CD4-positive, alpha-beta T cell treated with Interleukin-2 at 100 ng/mL for 4 hours (primary cell): ENCODE measurements at places on chromosomes 3 and 15.

DNA sequence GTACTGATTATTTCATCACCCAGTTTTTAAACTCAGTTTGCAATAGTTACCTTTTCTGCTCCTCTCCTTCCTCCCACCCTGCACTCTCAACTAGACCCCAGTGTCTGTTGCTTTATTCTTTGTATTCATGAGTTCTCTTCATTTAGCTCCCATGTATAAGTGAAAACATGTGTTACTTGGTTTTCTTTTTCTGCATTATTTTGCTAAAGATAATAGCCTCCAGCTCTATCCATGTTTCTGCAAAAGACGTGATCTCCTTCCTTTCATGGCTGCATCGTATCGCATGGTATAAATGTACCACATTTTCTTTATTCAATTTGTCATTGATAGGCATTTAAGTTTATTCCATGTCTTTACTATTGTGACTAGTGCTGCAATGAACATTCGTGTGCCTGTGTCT is 79.0 kb downstream of the NAALADL2 start:
- no peak for DNase-seq

DNA sequence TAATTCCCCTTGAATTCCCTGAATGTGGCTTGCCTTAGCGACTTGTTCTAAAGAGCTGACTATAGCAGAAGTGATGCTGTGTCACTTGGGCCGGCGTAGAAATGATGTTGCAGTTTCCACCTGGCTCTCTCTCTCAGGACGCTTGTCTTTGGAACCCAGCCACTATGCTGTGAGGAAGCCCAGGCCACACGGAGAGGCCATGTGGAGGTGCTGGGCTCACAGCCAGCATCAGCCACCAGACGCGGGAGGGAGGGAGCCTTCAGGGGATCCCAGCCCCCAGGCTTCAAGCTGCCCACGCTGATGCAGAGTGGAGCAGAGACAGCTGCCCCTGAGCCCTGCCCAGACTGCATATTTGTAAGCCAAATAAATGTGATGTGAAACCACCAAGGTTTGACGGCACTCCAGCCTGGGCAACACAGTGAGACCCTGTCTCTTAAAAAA is 18.6 kb downstream of the RNU5B-1 start:
- no peak for DNase-seq

GRCh38 chr3:49725906-49726681 is 2.3 kb upstream of the GMPPB start:
- no peak for DNase-seq

DNA sequence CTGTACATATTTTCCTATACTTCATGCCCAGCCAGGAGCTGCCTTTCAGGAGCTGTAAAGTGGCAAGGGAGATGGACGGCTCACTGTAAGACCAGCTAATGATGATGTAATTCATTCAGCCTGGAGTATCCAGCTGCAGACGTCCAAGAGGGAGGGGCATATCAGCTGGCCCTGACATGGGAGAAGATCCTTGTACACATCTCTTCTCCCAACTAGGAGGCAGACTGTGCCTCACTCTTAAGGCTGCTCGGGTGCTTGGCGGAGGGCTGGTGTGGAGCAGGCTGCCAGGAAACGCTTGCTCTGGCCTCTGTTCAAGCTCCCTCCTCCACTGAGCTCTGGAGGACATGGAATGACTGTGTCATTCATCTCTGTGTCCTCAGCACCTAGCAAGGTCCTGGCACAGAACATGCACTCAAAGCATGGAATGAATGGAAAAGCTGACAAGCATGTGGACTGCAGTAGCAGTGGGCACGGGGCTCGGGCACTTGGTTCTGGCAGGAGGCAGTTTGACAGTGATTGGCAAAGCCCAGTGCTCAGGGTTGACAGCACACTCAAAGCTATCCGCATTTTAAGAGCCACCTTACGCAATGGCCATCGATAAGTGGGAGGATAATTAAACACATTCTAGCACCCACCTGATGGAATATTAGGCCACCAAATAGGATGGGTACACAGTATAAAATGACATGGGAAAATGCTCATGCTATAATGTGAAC is 72.4 kb downstream of the TBC1D2B start:
- DNase-seq, result no peak

DNA sequence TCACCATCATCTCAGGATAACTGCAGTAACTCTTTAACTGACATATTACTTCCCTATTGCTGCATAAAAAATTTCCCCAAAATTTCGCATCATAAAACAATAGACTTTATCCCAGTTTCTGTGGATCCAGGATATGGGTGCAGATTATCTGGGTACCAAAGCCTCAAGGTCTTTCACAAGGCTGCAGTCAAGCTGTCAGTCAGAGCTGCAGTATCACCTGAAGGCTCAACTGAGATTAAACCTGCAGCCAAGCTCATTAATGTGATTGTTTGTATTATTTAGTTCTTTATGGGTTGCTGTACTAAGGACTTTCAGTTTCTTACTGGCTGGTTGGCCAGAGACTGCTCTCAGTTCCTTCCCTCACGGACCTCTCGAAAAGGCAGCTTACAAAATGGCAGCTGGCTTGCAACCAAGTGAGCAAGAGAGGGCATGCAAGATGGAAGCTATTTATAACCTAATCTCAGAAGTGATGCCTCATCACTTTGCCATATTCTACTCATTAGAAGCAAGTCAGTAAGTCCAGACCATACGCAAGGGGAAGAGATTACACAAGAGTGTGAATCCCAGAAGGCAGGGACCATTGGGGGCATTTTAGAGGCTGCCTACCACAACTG is 54.9 kb downstream of the DCUN1D1 start:
- no peak for DNase-seq

- no peak for DNase-seq
Measured at GRCh38 chr3:15451216-15452113, 24.1 kb downstream of the EAF1 start.

GRCh38 chr15:69132430-69132829 is 28.0 kb upstream of the GLCE start:
- no peak for DNase-seq

DNA sequence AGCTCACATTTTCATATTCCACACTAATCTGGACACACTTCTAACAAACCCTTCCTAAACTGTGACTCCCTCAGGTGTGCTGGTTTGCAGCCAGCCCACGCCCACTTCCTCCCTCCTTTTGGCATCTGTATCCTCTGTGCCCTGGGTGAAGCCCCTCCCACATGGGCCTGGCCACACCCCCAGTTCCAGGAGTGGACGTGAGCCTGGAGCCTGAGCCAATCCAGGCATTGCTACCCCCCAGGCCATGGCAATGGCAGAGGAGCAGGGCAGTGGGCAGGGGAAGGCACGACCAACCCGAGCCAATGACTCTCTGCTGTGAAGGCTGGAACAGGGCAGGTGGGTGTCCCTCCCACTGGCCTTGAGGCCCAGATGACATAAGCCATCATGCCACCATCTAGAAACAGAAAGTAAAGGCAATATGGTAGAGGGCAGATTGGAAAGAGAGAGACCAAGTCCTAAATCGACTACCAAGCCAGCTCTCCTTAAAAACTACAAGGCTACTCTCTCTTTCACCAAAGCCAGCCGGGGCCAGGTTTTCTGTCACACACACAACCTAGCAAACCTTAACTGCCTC is 18.6 kb downstream of the FAM174B start:
- no peak for DNase-seq

GRCh38 chr15:89130201-89130600 is 41.9 kb downstream of the ABHD2 start:
- DNase-seq, result peak; percentile 27

DNA sequence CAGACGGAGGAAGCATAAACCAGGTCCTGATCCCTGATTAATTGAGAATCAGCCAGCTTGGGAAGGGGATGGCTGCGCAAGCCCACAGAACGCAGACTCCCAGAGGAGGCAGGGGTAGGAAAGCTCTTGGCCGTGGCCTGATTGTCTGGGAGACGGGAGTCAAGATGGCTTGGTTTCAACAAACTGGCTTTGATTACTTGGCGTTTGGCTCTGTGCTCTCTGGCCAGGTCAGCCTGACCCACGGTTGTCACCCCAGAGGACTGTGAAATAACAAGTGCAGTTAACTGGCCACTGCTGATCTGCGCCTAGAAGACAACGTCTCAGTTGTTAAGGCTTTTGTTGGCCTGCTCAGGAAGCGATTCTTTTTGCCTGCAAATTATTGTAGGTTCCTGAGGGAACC is 387.0 kb upstream of the PROK2 start:
- no peak for DNase-seq

DNA sequence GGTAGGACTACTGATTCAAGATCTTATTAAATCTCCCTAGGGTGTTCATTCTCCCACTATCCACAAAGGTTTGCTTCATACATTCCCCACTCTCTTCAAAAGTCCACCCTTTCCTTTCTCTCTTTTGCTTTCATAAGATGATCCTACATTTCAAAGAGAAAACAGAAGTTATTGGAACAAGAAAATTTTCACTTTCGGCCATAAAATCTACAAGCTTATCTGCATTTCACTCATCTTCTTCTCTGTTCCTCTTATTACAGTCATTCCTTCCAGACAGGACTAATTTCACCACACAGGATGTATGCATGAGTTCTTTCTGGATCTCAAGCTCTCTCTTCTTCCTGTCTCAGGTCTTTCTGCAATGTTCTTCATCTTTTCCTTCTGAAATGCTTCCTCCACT is 238.7 kb downstream of the ISL2 start:
- DNase-seq, result no peak

- no peak for DNase-seq
Measured at GRCh38 chr3:47611576-47611975, 32.9 kb upstream of the CSPG5 start.

GRCh38 chr3:195820186-195820585 is 8.5 kb upstream of the MUC4 start:
- no peak for DNase-seq

DNA sequence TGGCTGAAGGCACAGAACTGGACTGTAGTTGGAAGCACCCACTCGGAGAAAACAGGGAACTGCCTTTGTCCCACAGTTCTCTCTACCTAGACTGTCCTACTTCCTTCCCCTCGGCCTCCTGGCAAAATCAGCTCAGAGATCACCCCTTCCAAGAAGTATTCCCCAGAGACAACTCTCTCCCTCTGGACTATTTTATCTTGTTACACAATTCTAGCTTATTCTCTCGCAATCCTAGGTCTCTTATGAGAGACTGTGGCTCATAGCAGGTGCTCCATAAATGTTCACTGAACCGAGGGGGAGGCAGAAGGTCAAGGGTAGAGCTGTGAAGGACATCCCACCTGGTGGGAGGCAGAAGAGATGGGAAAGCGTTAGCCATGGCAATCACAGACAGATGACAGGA is 10.6 kb downstream of the HEG1 start:
- DNase-seq, result no peak

GRCh38 chr15:71422530-71423259 is 307.4 kb downstream of the THSD4 start:
- DNase-seq, result no peak

GRCh38 chr3:50003824-50004223 is 63.9 kb downstream of the RBM6 start:
- no peak for DNase-seq

- no peak for DNase-seq
Measured at GRCh38 chr3:196162679-196163078, 48.5 kb downstream of the ZDHHC19 start.

DNA sequence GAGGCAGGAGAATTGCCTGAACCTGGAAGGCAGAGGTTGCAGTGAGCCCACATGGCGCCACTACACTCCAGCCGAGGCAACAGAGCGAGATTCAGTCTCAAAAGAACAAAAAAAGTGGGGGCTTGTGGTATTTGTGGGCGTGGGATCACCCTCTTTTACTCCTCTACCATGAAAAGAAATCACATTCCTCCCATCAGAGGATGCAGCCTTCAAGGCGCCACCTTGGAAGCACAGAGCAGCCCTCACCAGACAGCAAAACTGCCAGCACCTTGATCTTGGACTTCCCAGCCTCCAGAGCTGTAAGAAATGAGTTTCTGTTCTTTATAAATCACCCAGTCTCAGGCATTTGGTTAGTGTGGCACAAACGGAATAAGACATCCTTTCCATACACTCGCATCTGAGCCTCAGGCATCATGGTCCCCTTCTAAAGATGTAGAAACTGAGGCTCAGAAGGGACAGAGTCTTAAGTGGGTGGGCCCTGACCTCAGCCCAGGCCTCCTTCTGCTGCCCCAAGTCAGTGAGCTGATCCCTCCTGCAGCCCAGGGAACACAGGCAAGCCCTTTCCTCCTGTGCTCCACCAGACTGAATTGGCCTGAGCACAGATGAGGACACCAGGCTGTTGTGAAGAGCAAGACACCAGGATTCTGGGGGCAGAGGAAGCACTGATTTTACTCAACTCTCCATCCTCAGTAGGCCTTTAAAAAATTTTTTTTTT is 201.7 kb upstream of the LINGO1 start:
- no peak for DNase-seq

DNA sequence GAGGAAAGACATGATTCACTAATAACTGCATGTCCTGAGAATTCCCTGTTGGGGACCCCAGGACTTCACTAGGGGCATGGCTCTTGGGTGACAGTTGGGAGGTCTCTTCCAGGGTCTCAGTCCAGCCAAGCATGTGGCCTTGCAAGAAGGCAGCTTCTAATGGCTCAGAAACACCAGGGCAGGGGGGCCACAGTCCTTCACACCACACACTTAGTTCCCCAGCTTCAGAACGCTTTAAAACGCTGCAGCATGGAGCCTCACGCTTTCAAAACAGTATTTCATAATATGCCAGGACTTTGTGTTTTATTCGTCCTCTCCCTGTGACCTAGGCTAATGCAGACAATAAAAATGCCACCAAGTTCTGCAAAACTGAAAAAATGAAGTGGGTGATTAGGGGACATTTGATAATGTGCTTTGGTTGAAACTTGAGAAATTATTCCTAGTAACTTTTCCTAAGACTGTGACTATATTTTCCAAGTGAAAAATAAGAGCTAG is 48.4 kb upstream of the LIMD1 start:
- DNase-seq, result no peak

GRCh38 chr3:183896610-183897009 is 11.9 kb upstream of the PARL start:
- DNase-seq, result no peak

DNA sequence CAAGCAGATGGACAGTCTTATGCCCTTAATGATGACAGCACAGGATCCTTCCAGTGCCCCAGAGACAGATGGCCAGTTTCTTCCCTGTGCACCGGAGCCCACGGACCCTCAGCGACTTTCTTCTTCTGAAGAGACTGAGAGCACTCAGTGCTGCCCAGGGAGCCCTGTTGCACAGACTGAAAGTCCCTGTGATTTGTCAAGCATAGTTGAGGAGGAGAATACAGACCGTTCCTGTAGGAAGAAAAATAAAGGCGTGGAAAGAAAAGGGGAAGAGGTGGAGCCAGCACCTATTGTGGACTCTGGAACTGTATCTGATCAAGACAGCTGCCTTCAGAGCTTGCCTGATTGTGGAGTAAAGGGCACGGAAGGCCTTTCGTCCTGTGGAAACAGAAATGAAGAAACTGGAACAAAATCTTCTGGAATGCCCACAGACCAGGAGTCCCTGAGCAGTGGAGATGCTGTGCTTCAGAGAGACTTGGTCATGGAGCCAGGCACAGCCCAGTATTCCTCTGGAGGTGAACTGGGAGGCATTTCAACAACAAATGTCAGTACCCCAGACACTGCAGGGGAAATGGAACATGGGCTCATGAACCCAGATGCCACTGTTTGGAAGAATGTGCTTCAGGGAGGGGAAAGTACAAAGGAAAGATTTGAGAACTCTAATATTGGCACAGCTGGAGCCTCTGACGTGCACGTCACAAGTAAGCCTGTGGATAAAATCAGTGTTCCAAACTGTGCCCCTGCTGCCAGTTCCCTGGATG is 198.7 kb downstream of the AKAP13 start:
- DNase-seq, result no peak

GRCh38 chr3:135084405-135084804 is 289.3 kb downstream of the EPHB1 start:
- no peak for DNase-seq
